ENCODE measurements at places on chromosomes 1 and 21. TPM values are rescaled to one million over a fixed set of nuclear protein-coding genes. Genes with fewer than 3 reads are reported as not detected.

Gene SELL
- 549 TPM for total RNA-seq

Gene ATP13A2
- 44.4 TPM for total RNA-seq

Gene LENEP
- total RNA-seq = 0.77 TPM

Gene AIRE
- not detected for total RNA-seq

Gene DMRTA2
- total RNA-seq = not detected

Gene SPRR2F
- total RNA-seq = not detected

Gene DCST1
- total RNA-seq = not detected

Gene LCE2A
- not detected for total RNA-seq

Gene SLC6A9
- 3.4 TPM for total RNA-seq

DNA sequence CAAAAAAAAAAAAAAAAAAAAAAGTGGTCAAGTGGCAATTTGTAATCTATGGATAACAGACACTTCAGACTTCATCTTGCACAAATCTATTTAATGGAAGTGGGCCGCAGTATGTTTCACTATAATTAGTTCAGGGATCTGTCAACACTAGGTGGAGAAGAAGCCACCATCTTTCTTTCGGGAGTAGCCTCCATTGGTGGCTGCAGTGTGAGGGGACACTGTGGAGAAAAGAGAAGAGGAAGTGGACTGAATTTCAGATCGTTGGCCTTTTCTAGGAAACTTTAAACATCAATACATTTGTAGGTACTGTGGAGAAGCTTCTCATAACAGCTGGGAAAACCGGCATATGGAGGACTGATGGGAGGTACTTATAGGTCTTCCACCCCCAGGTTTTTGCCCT, 8.0 kb upstream of the ELAPOR1 start:
- DNase-seq = no peak

DNA sequence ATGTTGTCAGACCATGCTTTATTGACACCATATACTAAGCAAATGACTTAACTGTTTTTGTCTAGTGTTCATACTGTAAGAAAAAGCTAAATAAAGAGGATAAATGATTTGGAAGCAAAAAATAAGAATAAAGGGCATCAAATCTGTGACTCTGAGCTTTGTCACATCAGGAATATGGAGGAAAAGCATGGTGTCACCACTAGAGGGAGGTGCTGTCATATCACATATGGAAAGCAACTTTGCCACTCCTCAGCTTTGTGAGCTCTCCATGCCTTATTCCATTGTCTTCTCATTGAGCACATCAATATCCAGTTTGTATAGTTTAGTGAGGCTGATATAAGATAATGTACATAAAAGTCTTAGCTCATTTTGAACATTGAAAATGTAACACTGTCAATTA, 20.8 kb upstream of the GBP1 start:
- DNase-seq = peak; percentile 41

GRCh38 chr1:217029281-217030157, 306.3 kb upstream of the ESRRG start:
- no peak for DNase-seq

DNA sequence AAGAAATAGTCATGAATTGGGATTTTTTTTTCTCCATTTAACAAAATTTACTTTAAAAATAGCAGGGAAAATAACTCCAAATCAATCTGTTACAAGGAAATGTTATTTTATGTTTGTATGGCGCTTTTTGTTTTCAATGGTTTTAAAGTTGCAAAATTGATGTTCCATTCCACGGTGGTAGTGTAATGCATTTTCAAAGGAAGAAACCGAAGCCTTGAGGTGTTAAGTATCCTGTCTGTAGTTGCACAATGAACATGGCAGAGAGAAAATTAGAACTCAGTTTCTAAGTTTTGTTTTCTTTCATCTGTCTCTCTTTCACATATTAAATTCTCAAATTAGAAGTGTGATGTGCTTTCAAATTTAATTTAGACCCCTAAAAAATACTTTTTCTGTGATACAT, 841.8 kb downstream of the USP25 start:
- no peak for DNase-seq

- DNase-seq = no peak
These were observed 122.5 kb upstream of the ETS2 start for GRCh38 chr21:38683222-38683621.

GRCh38 chr1:94117259-94117851, 3.6 kb downstream of the ABCA4 start:
- no peak for DNase-seq

GRCh38 chr1:110951161-110951560, 12.6 kb downstream of the LRIF1 start:
- no peak for DNase-seq

GRCh38 chr1:95532335-95532734, 298.3 kb downstream of the RWDD3 start:
- DNase-seq = no peak

DNA sequence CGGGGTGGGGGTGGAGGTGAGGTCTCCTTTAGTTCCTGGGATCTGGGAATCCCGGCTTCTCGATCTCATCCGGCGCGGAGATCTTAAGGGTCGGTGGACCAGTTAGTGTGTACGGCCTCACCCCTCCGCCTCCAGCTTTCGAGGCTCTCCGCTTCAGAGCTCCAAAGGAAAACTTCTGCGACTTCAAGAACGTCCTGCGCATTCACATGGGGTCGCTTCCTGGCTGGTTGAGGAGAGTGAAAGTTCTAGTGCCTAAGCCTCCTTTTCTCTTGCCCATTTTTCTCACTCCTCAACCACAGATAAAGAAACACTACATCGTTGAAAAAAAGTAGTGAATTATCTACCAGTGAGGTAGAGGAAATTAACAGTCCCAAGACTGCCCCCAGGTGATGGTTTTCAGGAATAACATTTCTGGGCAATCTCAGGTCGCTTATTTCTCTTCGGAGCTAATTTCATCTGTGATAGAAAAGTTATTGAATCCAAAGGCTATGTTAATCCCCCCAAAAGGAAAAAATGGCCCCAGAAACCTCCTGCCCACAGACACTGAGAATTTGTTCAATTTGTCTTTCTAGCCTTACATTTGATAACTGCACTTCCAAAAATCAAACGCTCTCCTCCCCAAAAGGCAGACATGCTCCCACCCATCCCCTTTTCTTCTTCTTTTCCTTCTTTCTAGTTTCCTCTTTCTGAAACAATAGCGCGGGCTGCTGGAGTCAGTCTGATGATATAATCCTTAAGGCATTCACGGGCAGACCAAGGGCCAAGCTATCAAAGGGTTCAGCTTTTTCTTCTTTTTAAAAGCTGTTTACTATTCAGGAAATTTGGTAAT, 20.6 kb upstream of the TBX15 start:
- no peak for DNase-seq

DNA sequence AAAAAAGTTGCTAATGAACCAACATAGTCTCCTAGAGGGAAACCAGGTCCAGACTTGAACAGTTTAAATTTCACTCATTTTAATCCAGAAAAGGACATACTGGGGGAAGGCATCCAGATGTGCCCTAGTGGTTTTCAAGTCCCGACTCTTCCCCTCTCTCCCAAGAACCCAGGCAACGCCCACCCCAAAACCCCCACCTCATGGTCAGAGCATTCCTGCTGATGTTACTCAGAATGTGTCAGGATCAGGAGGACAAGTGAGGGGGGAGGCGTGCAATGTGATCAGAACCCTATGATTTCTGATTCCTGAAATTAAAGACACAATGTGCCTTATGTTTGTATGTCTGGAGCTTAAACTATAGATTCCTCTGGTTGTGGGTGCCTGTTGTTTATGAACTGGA, 1.6 kb upstream of the CTSK start:
- no peak for DNase-seq

GRCh38 chr1:151535326-151536271, 4.5 kb upstream of the TUFT1 start:
- no peak for DNase-seq

- DNase-seq = no peak
These were observed 44.7 kb upstream of the TENT5B start for GRCh38 chr1:27057389-27057788.

DNA sequence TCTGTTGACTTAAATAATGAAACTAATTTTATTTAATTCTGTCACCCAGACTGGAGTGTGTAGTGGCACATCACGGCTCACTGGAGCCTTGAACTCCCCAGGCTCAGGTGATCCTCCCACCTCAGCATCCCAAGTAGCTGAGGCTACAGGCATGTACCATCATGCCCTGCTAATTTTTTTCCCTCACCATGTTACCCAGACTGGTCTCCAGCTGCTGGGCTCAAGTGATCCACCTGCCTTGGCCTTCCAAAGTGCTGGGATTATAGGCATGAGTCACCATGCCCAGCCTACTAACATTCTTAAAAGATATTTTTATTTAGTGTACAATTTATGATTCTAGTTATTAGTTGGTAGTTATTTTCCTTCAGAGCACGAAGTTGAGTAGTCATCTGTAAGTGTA, 49.5 kb downstream of the NRDC start:
- DNase-seq = no peak

- no peak for DNase-seq
These were observed 6.3 kb downstream of the OR14I1 start for GRCh38 chr1:248696261-248696660.

- no peak for DNase-seq
These were observed 8.0 kb downstream of the TFB2M start for GRCh38 chr1:246558041-246558440.

- no peak for DNase-seq
These were observed 20.0 kb downstream of the H3-3A start for GRCh38 chr1:226082587-226082917.

DNA sequence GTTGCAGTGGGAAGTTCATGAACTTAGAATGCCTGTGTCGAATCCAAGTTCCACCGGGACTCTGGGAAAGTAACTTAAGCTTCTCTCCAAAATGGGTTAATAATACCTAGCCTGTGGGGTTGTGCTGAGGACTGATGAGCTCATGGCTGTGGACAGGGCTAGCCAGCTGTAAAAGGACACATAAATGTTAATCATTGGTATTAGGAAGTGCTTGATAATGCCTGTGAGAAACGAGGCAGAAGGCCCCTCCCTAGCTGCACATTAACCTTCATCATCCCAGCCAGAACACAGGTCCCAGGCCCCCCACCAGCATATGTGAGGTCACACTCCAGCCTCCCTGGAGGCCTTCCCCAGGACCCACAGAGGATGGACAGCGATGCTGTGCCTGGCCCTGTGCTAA, 789 bp upstream of the GJB4 start:
- no peak for DNase-seq

DNA sequence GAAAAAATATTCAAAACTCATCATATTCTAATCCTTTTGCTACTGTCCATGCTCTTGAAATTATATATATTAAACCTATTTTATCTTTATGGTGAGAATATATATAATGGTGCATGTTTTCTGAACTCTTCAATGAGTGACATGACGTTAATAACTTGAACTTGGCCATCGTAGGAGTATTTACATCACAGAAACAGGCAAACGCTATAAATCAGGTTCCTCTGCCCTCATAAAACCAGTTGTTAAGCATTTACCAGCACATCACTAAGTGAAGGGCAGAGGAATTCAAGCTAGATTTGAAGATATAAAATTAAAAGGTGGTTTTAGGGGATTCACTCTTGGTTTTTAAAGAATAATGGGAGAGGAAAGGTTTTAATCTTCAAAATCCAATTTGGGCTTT, 20.5 kb downstream of the NID1 start:
- DNase-seq = no peak

- no peak for DNase-seq
These were observed 2.2 kb upstream of the FBLIM1 start for GRCh38 chr1:15756143-15757015.

DNA sequence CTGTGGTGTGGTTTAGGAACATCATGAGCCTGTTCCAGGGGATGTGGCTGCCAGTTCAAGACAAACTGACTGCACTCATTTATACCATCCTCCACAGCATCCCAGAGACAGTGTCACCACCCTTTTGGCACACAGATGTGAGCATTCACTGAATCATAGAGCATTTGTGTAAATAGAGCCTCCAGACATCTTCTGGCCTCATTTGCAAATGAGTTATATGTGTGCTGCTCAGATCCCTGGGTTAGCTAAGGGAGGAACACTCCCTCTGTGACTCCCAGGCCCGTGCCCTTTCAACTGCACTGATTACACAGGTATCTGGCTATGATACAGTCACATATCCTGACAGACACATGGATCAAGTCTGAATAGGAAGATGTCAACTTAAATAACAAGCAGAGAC, 351.5 kb upstream of the PLD5 start:
- DNase-seq = no peak

DNA sequence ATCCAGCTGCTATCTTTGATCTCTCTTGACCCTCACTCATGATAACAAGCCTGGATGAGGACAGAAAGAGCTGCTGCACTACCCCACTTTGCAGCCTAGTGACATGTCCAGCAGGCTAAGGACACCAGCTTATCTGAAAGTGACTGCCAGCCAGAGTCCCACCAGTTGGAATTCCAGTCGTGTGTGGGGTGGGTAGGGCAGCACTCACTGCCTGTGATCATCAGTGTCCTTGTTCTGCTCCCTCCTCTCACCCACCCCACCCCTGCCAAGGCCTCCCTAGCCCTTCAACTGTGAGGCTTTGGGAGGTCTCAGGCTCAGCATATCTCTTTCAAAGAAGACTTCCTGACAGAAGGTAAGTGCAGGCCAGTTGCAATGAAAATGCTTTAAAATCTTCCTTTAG, 15.5 kb upstream of the NMNAT2 start:
- DNase-seq = no peak

- DNase-seq = no peak
These were observed 66.7 kb upstream of the F3 start for GRCh38 chr1:94608142-94608851.

GRCh38 chr21:8991968-8992621, 1529.3 kb upstream of the TPTE start:
- DNase-seq = no peak

GRCh38 chr1:197902454-197903195, at the start of gene C1orf53:
C1orf53 (plus strand) TSS chr1:197902630; CDS start chr1:197902650, 20 bp downstream.
- peak; percentile 78 for DNase-seq

- no peak for DNase-seq
These were observed 14.2 kb downstream of the RGS8 start for GRCh38 chr1:182670032-182670749.

DNA sequence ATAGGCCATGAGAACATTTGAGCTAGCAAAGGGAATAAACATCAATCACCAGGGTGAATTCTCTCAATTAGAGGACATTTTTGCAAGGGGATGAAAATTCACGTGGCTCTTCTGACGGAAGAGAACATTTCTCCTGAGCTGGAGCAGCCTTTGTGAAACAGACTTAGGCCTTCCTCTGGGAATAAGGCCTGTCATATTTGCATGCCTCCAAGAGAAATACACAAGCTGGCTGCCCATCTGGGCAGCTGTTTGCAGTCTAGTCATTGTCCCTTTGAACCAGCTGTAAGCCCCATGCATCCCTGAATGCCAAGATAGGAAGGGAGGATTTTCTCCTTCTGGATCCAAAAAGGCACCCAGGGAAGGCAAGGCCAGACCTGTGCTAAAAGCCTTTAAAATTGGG, 5.5 kb downstream of the LEMD1 start:
- DNase-seq = no peak
